Upper lobe of right lung (tissue), 1 donor: ENCODE measurements at places on chromosomes 2 and 18. TPM values are rescaled to one million over a fixed set of nuclear protein-coding genes. Genes with fewer than 3 reads are reported as not detected.

DNA sequence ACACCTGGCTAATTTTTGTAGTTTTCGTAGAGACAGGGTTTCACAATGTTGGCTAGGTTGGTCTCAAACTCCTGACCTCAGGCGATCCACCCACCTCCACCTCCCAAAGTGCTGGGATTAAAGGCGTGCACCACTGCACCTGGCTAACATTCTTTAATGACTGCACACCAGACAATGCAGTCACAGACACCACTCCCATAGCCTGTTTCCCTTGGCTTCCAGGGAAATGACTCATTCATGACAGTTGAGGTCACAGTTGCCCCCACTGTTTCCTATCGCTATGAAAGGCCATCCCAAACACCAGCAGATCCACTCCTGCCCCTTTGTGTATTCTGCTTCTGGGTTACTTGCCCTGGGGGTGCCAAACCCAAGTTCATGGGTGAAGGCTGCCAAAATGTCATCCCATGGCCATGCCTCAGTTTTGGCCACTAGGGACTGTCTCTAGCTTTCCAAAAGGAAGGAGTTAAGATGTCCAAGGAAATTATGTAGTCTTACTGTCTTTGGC is 8.7 kb downstream of the CHMP1B start:
- no peak for DNase-seq

DNA sequence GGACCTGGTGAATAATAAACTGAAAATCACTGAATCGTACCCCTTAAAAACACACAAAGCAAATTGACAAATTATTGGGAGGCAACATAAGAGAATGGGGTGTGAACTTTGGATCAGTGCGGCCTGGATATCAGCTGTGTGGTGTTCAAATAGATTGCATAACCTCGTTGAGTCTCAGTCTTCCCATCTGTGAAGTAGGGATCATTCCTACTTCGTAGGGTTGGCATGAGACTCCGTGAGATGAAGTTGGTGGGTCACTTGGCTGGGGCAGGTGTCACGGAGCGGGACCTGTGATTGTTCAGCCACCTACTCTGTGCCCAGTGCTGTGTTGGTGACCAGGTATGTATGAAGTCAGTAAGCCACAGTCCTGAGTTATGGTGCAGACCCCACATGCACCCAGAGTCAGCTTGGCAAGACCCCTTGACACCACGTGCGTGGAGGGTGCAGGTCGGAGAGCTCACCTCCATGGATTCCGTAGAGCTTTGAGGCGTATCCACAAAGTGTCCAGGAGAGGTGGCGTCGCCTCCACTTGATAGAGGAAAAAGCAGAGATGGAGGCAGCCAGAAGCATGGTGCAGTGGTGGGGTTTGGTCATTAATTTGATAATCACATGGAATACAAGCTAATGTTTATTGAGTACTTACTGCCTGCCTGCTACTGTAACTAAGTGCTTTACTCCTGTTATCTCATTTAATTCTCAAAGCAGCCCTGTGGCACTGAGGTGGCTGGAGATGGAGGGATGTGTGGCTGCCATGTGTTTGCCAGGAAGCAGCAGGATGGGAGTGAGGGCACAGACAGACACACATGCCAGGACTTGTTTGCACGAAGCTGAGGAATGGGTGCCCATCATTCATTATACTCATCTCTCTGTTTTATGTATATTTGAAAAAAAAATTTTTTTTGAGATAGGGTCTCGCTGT is 35.8 kb downstream of the HPCAL1 start:
- no peak for DNase-seq

GRCh38 chr2:119782308-119783027 is 22.7 kb downstream of the PTPN4 start:
- DNase-seq = no peak

DNA sequence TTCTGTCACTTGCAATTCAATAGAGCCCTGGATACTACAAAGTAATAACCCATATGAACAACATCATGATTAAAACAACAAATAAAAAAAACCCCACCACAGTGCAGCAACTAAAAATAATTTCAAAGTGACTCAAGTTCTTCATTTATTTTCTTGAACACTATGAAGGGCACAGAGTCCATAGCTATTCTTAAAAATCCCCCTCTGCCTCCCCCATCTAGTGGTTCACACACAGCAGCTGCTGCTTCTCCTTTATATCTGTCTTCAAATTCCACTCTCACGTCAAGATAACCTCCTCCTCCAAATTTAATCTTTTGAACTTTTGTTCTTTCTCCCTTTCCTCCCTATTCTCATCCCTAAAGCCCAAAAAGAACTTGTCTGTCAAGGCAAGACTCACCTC is 591.3 kb downstream of the ZEB2 start:
- no peak for DNase-seq

The AGXT gene
- total RNA-seq = not detected

The SOCS6 gene
- 20.9 TPM for total RNA-seq

The ADAM23 gene
- 2.5 TPM for total RNA-seq
